ENCODE measurements at places on chromosomes 3 and 15.

- DNase-seq: no peak
Measured at GRCh38 chr15:81083201-81083600, 50.9 kb upstream of the CFAP161 start.

DNA sequence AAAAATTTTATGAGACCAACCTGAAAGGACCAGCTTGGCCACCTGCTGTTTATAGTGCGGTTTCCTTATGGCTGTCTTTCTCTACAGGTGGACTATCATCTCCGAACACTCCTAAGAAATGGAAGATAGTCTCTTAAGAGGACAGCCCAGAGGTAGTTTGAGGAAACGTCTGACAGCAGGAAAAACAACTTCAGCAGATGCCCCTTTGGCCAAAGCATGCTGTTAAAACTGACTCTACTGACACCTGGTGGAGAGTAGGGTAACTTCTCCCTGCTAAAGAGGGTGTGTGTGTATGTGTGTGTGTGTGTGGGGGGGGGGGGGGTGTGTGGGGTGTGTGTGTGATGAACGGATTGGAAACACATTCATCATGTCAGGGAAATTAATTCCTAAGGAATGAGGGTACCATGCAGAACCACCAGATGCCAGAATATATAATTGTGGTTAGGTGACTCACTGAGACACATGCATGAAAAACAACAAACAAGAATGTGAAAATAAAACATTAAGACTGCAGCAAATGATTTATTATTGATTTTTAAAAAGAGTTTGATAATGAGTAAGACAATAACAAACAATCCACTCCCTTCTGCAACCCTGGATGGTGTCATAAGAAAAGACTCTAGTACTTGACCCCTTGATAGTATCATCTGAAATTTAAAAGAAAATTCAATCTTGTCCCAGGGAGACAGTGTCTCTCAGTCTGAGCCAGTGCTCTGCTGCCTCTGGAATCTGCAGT lies 256.5 kb downstream of the THRB start:
- DNase-seq: peak; percentile 80

DNA sequence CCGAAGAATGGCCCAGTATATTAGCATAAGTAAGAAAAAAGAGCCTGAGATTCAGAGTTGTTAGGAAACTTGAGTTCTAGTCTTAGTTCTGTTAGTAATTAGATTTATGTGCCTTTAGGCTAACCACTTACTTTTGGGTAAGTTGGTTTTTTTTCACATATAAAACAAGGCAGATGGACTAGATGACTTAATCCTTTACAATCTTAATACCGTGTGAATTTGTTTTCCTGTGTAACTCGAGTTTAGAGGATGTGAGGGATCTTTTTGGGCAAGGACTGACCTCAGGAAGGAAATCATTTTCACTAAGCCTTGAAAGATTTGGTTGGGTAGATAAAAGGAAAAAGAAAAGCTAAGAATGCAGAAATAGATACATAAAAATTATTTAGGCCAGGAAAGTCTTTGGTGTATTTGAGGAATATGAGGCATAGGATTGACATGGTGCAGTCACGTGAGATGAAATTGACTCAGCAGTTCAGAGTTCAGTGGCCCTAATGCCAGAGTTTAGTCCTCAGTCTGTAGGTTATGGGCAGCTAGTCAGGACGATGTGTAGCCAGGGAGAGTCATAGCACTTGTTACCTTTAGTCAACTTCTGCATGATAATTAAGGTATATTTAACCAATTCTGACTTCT lies 34.6 kb downstream of the PAK2 start:
- no peak for DNase-seq

DNA sequence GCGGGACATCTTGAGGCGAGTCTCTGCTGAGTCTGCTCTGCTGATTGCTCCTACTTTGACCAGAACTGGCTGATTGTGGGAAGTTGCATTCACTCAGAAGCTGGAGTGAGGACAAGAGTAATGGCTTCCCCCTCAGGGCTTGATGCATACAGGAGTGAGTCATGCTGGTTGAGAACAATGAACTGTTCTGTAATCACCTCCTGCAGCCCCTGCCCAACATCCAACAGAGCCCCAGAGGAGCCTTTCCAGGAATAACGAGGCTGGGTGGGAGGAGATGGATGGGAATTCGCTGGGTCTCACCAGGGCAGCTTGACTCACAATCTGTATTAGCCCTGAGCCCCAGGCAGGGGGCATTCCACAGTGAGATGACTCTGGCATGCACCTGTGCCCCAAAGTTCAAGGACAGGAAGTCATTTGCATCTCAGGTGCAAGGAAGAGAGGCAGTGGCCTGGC lies 85.0 kb downstream of the RAB11A start:
- no peak for DNase-seq

DNA sequence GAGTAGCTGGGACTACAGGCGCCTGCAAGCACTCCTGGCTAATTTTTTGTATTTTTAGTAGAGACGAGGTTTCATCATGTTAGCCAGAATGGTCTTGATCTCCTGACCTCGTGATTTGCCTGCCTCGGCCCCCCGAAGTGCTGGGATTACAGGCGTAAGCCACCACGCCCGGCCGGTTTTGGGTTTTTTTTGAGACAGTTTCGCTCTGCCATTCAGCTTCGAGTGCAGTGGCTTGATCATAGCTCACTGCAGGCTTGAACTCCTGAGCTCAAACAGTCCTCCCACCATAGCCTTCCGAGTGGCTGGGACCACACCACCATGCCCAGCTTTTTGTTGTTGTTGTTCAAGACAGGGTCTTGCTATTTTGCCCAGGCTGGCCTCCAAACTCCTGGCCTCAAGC lies 16.0 kb upstream of the SCAP start:
- DNase-seq: no peak

GRCh38 chr15:64911311-64912186 lies at the start of gene ANKDD1A:
ANKDD1A (plus strand) TSS chr15:64911902; CDS start chr15:64911931, 29 bp downstream.
- DNase-seq: peak; percentile 30

- no peak for DNase-seq
Measured at GRCh38 chr3:162780313-162780712, 1283.7 kb downstream of the OTOL1 start.

All from midbrain (tissue), 1 donor.